Right atrium auricular region (tissue), 2 donors: ENCODE measurements at places on chromosomes 6 and 20.

DNA sequence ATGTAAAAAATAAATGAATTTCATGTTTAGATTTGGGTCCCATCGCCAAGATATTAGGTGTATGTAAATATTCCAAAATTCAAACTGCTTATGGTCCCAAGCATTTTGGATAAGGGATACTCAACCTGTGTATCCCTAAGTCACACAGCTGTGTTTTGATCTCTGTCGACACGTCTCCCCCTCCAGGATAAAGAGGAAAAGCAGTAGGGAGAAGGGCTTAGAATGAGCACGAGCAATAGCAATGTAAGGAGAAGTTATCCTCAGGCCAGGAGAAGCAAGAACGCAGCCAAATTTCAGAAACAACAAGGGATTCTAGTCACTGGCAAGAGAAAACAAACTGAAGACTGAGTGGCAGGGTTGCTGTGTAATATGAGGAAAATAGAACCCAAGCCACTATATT is 181.2 kb downstream of the AIG1 start:
- no peak for DNase-seq

- DNase-seq = no peak
These were observed 99.4 kb downstream of the EYA4 start for GRCh38 chr6:133340557-133340956.

GRCh38 chr6:34947561-34947960 is 58.5 kb downstream of the ANKS1A start:
- DNase-seq = no peak

DNA sequence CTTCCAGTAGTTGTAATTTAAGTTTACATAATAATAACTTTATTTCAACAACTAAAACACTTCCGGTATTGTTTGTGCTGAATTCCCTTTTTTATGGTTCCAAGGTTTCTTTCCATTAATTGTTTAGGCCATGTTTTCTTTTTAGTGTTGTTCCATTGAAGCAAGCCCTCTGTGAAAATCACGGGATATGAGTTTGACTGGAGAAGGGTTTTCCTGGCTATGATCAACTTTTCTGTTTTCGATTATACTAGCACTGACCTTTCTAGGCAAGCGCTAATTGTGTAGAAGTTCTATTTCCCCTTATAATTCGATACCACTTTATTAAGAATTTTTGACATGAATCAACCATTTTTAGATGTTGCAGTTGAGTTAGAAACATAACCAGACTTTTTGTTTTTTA is 2.4 kb downstream of the LAMA2 start:
- no peak for DNase-seq

- DNase-seq = no peak
These were observed 229.9 kb downstream of the ADGRG6 start for GRCh38 chr6:142531727-142532126.

GRCh38 chr6:36915599-36915998 is 29.8 kb downstream of the C6orf89 start:
- DNase-seq = no peak
